CD4-positive, alpha-beta T cell treated with Interleukin-6 at 100 ng/mL for 8 hours (primary cell): ENCODE measurements at places on chromosomes 5 and 9.

GRCh38 chr9:130198501-130199179 lies 26.4 kb downstream of the NCS1 start:
- DNase-seq: no peak

DNA sequence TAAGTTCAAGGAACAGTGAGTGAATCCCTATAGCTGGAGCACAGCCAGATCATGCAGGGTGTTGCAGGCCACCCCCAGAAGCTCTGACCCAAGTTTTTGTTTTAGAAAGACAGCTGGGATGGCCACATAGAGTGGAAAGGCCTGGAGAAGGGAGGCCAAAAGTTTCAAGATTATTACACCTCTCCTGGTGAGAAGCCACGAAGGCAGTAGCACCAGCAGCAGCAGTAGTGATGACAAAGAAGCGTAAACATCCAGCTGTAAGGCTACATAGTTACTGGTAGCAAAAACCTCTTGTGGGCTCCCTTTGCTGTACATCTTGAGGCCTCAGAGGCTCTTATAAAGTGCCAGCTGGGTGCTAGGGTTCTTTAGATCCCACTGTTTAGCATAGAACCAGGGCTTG lies 11.8 kb downstream of the ADAMTSL1 start:
- no peak for DNase-seq

- no peak for DNase-seq
Measured at GRCh38 chr5:150295172-150295634, 5.6 kb upstream of the CAMK2A start.

DNA sequence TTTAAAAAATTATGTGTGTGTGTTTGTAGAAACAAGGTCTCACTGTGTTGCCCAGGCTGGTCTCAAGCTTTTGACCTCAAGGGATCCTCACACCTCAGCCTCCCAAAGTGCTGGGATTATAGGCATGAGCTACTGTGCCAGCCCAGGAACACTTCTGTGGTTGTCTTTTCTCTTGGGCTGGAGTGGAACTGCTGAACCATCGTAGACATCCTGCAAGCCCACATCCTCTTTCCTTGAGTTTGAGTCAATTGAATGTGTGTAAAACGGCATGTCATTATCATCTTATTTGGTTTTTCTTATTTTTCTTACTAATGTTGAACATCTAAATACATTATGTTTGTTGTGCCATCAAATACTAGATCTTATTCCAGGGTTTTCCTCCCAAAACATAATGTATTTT lies 40.0 kb downstream of the EHMT1 start:
- no peak for DNase-seq

- DNase-seq: no peak
Measured at GRCh38 chr5:83467371-83468035, 4.0 kb upstream of the VCAN start.
